ENCODE measurements at places on chromosomes 7 and 10. TPM values are rescaled to one million over a fixed set of nuclear protein-coding genes. Genes with fewer than 3 reads are reported as not detected.
A peak's percentile ranks its signal among the peaks of the same experiment; 100 is the strongest.

The NME8 gene
- not detected for total RNA-seq

DNA sequence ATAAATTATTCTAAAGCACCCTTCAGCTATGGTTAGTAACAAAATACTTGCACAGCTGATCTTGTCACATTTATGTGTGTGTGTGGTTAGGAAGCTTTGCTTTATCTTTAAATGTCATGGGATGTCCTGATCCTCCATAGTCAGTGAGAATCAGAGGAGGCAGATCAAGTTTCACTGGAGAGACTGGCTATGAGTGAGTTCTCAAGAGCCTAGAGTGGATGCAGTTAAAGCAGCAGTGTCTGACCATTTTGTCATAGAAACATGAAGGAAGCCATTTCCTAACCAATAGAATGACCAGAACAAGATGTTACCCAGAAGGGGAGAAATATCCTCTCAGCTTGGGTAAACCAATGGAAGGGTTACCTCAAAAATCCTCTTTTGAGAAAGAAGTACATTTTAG is 207.2 kb upstream of the DKK1 start:
- no peak for DNase-seq

The LRMDA gene
- total RNA-seq, result 1.0 TPM

The ACSM6 gene
- total RNA-seq, result not detected

DNA sequence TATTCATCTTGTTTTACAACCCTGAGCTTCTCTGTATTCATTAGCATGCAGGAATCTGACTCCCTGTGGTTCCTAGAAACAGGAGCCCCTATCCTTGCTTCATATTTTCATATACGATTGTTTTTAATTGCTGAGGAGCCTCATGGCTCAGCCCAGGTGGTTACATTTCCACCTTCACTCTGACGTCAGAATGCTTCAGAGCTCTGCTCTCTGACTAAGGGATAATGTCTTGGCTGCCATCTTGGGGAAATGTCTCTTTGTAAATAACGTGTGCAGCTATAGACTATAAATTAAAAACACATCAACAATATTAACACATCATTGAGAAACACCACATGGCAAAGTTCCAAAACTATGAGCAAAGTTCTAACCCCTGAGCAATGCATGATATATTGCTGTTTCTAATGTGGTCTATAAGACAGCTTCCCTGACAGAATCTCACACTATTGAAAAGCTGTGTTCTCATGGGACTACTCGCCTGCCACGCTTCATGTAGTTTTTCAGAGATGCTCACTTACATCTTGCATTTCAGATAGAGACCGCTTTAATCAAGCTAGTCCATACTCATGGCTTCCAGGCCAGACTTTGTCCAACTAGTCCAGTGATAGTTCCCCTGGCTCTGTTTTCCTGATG is 227.0 kb downstream of the SORCS3 start:
- DNase-seq, result no peak

The CYP26C1 gene
- total RNA-seq, result under 0.01 TPM

DNA sequence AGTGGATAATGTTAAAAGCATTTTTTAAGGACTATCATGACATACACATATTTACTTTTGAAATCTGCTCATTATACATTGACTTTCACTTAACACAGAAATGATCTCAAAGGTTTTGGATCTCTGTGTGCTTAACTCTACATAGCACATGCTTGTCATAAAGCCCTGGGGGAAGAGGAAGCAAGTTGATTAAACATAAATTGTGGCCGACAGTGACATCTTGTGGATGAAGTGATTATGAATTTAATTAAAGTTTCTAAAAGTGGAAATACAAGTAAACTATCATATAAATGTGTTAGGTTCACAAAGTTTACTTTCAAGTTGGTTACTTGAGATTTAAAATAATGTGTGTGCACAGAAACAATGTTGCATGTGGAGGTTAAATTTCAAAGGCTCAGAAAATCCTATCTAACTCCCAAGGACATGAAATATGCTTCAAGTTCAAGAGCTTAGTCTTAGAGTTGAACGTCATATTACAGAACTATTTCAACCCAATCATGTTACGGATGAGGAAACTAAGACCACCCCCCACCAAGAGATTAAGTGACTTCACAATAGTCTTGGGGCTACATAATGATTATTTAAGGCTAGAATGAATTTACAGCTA is 1247.8 kb downstream of the GATA3 start:
- peak; percentile 44 for DNase-seq

The PFKP gene
- total RNA-seq, result 90.3 TPM

The LRRC4 gene
- total RNA-seq, result 0.33 TPM

DNA sequence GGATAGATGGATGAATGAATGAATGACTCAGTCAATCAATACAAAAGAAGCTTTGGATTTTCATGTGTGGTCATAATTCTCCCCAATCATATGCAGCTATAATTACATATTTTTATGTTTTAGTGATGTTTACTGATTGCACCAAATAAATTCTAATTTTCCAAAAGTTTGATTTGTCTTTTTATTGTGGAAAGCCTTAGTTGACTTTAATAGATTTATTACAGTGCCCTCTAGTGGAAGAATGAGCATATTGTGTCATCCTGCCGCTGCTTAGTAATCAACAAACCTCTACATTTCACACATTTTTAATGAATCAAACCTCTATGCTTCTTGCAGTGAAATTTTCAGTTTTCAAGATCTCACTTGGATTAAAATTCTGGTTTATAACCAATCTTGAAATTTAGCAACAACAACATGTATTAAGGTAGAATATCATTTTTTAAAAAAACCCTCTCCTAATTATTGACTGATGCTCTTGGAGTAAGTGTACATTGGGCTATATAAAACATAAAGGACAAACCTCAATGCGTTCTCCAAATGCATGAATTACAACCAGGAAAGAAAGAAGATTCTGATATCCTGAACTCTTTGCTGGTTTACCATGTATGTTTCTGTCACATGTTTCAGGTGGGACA is 55.6 kb upstream of the PNLIP start:
- peak; percentile 28 for DNase-seq

The CUL1 gene
- 39.8 TPM for total RNA-seq

DNA sequence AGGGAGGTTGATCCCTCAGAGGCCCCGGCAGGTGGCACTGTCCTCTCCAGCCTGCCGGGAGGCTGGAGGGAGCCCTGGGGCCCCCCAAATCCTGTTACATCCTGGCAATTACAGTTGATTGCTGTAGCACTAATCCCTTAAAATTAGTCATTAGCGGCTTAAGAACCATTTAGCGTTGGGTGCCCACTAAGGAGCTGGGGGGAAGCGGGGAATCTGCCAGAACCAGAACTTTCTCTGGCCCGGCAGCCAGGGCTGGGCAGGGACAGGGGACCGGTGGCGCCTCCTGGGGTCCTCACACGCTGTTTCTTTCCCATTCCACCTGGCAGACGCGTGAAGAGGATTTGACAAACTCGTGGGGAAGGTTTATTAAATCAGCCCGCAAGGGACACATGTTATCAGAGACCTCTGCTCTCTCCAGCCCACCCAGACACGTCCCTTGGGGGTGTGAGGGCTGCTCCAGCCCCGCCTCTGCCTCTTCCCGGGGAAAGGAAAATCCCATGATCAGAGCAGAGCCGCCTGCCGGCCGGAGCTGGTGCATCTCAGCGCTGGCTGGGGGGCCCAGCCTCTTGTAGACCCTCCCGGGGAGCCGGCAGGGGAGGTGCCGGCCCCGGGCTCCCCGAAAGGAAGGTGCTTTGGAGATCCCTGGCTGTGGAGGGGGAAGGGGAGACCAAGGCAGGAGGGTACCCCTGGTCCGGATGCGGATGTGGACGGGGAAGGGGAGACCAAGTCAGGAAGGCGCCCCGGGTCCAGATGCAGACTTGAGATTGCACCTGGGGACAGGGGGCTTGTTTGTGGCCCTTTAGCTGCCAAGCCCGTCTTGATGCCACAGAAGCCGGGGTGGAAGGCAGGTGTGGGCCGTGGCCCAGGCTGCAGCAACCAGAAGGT is 142.7 kb downstream of the ELFN1 start:
- no peak for DNase-seq

The SLC37A3 gene
- total RNA-seq, result 53.5 TPM

- no peak for DNase-seq
These were observed 6.5 kb downstream of the STAMBPL1 start for GRCh38 chr10:88886557-88886956.

The UTF1 gene
- total RNA-seq, result not detected

DNA sequence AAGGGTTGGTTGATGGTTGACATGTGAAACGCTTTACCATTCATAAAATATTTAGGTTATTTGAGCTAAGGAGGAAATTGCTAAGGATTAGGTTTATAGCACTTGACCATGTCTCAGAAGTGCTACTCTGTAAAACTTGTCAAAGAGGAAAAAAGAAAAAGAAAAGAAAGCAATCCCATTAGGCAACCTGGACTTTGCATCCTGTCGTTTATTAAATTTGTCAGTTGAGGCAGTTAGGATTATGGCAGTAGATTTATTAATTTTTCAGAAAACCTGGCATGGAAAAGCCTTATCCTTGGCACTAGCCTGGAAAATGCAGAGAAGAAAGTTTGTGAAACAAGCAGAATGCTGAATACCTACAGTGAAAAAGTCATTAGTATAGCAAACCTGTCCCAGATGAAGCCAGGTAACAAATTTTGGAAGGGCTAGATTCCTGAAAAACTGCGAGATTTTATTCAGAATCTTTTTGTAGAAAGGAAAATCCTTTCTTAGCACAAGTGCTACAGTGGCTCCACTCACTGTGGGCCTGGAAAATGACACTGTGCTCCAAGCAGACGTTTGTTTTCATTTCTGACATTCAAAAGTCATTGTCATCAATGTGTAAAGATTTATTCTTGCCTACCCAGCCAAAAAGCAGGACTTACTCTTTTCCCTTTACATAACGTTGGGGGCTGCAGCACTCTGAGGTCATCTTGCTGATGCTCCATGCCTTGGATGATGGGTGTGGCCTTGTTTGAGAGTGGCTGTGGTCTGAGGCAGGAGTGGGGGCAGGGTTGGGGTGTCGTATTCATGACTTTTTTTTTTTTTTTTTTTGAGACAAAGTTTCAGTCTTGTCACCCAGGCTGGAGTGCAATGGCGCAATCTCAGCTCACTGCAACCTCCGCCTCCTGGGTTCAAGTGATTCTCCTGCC is 664.9 kb downstream of the SUGCT start:
- no peak for DNase-seq

DNA sequence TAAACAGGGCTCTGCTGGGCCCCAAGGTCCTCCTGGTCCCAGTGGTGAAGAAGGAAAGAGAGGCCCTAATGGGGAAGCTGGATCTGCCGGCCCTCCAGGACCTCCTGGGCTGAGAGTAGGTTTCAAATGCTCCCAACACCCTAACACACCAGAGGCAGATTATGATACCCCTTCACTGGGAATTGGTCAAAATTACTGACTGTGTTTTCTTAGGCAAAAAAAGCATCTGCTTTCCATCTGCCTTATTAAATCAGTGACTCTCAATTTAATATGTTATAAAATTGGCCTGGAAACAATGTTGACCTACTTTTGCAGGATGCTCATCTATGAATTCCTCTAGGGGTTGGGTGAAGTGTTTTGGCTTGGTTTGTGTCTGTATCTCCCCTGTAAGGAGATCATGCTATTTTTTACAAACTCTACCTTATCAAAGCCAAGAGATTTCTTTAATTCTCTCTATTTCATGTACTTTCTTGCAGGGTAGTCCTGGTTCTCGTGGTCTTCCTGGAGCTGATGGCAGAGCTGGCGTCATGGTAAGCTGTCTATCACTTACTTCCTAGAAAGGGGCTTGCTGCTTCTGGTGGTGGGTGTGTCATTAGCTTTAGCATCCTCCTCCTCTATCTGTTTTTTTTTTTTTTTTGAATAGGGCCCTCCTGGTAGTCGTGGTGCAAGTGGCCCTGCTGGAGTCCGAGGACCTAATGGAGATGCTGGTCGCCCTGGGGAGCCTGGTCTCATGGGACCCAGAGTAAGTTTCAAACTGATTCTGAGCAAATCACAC is 15.9 kb downstream of the COL1A2 start:
- DNase-seq, result peak; percentile 55

DNA sequence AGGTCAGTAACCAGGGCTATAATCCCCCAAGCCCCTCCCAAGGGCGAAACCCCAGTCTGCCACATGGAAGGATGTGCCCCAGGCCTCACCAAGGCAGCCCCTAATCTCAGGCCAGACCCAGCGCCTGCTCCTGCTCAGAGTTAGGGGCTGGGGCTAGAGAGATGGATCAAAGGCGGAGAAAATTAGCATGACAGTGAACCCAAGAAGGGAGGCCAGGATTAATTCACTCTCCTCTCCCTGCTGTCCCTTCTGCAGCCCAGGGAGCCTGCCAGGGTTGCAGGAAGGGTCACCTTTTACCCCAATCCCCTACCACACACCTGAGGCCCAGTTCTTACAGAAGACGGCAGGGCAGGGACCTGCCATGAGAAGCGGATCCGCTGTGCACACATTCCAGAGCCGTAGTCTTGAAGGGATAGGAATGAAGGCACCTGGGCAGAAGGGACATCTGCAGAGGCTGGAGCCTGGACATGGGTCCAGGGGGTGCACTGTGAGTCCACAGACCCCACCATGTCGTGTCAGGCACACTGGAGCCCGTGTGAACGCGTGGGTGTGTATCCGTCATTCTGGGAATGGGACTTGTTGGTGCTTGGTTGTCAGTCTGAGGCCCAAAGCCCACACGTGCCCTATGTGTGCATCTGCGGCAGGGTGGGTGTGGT is 11.9 kb upstream of the ZMIZ1 start:
- no peak for DNase-seq

GRCh38 chr10:11227103-11227502 is 209.4 kb downstream of the CELF2 start:
- DNase-seq, result no peak

Measured in fibroblast of lung (primary cell).